RWPE2 (cell line): ENCODE measurements at places on chromosomes 12 and 14.

- DNase-seq, result no peak
Measured at GRCh38 chr14:105474483-105475268, at the start of gene CRIP2. TSS of gene CRIP2 (plus strand) at chr14:105474821. CDS start at chr14:105474863, 42 bp downstream.

DNA sequence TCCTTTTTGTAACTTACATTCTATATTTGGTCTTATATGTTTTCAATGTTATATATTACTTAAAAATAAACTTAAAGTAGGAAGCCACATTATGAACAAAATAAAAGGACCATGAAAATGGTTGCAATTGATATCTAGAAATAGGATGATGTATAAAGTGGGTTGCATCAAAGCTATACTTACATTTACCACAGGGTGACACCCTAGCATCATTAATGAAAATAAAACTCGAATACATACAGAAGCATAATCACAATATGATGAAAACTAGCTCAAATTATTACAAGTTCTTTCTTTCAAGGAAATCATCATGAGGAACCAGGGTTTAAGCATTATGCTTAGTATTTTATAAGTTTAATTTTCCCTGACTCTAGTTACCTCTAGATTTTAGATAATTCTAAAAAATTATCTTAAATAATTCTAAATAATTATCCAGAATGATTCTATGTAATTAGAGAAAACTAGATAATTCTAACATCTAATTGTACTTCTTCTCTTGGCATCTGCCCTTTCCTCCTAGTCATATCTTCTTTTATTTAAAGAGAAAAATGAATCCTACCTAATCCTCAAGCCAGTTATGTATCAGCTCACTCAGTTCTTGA, 31.2 kb downstream of the TAS2R7 start:
- DNase-seq, result no peak

DNA sequence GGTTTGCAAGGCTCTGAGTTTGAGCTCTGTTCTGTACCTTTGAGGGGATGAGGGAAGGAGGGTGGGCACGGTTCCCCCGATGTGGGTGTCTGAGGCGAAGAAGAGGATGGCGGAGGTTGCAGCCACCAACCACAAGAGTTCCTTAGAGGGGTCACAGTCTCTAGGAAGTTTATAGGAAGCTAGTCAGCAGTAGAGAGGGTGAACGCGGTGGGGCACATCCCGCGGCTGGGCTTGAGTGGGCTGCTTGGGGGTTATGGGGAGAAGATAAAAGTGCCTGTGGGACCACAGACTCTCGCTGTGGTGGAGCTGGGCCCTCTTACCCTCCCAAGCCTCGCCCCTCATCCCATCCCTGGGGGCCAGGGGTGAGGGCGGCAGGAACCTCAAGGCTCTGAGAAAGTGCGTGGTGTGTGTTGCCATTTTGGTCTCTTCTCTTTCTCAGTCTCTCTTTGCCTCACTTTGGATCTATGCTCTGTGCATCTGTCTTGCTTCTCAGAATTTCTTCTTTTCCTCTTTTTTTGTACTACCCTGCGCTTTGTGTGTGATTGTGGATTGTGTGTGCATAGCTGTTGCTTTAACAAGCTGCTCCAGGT, 2.7 kb downstream of the CD4 start:
- DNase-seq, result no peak

DNA sequence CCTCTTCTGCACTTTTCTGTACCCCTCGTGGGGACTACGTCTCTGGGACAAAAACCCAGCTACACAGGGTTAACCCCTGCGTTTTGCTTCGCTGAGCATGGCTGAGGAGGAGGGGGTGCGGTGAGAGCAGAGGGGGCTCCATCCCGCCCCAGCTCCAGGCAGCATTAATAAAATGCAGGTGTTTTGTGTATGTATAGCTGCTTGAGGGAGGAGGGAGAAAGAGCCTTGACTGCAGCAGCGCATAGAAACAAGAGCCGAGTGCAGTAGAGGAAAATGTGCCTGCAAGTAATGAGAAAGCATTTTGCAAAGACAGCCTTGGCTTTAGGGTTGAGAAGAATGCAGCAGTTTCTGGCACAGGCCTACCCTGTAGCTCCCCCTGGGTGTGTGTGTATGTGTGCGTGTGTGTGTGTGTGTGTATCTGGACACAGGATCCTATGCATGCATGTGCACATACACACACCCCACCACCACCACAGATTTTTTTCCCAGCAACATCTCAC, 103.9 kb downstream of the ZFP36L1 start:
- no peak for DNase-seq

GRCh38 chr12:47077206-47078085, 2.0 kb upstream of the PCED1B start:
- DNase-seq, result no peak

DNA sequence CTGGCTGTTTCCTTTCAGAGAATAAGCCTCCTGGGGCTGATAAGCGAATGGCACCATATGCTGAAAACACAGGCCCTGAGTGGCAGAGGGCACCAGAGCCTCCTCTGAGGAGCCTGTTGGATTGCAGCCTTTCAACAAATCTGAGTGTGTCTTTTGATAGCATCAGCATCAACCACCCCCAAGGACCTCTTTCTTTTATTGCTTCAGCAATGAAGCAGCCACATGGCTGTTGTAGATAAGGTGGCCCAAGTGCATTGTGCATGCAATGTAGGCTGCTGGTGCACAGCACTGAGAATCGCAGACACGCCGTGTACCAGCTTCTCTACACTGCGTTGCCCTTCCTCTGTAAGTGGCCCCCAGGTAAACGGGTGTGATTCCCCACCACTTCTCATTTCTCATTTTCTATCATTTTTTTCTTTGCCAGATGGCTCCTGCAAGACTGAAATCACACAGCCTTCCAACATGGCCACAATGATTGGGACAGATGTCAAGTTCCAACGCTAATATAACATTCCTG, 191.7 kb downstream of the DAD1 start:
- no peak for DNase-seq

DNA sequence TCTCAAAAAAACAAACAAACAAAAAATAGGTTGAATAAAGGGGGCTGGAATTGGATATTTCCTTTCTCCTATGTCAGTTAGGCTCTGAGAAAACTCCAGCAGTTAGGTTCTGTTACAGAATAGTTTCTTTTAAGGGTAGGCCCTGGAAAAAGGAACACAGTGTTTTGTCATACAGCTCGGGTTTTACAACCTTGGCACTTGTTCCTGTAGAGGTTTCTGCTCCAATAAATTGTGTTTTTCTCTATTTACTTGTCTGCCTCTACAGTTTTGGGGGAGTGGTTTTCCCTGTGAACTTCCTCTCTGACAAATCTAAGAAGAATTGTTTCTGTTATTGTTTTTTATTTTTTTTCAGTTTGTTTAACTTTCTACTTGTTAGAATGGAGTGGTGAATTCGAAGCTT, 167.6 kb downstream of the ACSS3 start:
- DNase-seq, result no peak

DNA sequence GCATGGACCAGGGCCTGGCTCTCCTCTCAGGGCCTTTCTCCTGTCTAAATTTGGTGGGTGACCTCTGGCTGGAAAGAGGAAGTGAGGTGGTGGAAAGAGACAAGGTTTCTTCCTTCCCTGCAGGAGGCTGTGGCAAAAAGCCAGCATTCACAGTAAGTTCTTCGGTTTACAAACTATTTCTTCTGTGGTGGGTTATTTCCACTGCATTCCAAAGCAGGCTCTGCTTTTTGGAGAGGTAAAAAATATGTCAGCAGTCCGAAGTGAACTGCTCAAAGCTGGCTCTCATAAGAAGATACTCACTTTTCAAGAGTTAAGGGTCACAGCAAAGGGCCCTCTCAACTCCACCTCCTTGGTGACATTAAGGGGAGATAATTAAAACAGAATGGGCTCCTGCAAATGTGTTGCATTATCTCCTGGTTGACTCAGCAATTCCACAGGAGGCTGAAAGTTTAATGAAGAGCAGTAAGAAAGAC, 48.9 kb upstream of the POC1B start:
- no peak for DNase-seq

- DNase-seq, result no peak
Measured at GRCh38 chr14:55212634-55213033, 21.2 kb upstream of the DLGAP5 start.
